Jurkat, Clone E6-1 (cell line): ENCODE measurements at places on chromosomes 1 and 21.
A peak's percentile ranks its signal among the peaks of the same experiment; 100 is the strongest.

GRCh38 chr1:19762175-19762779, 37.4 kb downstream of the TMCO4 start:
- DNase-seq: no peak

DNA sequence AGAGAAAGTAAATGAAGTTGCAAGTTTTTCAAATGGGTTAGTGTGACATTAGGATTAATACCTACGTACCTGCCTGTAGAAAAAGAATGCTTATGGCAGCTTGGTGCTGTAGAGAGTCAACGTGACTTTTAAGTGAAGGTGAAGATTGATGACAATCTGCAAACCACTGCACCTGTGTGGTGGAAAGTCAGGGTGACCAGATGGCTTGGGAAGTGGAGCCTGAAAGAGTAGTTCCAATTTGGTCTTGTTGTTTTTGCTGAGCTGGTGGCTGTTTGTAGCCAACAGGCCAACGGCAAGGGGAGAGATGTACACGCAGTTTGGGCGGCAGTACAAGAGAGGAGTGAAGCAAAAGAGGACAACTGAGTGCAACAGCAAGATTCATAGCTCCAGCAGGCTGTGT, 78.1 kb upstream of the JAK1 start:
- no peak for DNase-seq

GRCh38 chr1:206011057-206011456, 7.9 kb upstream of the RAB7B start:
- no peak for DNase-seq

DNA sequence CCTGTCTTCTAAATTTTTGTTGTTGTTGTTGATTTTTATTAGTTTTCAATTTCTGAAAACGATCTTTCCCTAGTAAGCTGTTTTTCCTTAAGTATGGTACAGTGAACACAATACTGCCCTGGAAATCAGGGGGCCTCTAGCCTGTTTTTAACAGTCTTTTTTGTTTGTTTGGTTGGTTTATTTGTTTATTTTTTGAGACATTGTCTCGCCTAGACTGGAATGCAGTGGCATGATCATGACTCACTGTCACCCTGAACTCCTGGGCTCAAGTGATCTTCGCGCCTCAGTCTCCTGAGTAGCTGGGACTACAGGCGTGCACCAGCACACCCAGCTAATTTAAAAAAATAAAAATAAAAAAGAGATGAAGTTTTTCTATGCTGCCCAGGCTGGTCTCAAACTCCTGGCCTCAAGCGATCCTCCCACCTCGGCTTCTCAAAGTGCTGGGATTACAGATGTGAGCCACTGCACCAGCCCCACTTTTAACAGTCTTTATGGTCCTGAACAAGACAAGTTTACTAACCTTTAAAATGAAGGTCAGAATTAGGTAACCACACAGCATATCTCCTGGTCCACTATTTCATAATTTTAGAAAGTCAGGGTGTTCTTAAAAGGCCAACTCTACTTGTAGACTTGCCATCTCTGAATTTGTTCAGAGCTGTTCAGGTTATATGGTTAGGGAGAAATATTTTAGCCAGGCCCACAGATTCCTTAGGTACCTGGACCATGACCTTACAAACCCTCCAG, 35.4 kb downstream of the TBCE start:
- DNase-seq: no peak

DNA sequence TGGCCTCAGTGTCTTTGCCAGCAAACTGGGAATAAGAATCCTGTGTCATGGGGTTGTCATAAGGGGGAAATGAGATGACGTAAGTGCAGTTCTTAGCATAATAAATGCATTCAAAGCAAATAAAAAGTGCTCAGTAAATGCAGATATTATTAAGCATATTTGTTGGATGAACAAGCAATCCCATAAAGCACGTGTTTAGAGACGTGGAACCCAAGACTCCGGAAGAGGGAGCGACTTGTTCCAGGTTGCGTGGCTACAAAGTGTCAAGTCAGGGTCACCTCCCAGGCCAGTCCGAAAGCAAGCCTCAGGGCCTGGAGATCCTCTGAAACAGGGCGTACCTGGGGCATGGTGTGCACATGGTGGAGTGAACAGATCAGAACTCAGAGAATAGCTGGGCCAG, 58.0 kb upstream of the LAPTM5 start:
- DNase-seq: no peak

GRCh38 chr1:32881871-32882850, 4.1 kb upstream of the HPCA start:
- no peak for DNase-seq

GRCh38 chr1:16430606-16431005, 6.6 kb downstream of the SPATA21 start:
- DNase-seq: peak; percentile 44

- DNase-seq: no peak
These were observed 1899.9 kb downstream of the NCAM2 start for GRCh38 chr21:22898051-22898665.

DNA sequence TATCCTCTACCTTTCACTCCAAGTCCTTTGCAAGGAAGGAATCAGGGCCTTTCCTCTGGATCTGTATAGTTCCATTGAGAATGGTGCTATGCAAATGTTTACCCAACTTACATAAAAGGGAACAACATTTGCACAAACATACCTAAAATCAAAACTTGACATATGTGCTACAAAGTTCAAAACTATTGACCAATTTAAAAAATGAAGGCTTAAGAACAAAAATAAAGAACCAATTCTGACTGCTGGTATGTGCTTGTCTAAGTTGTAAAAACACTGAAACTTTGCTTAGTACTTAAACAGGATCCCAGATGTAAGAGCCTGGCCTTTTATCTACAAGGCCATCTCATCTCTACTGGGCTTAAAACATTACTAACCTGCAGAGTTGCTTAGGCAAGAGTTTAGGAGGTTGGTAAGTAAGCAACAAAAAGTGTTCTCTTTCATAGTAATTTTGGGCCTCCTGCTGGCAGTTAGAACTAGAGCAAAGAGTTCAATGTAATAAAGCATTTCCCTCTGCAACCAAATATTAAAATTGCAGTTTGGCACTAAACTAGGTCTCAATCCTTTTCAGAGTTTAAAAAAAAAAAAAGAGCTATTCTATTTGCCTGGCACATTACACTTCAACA, 2.0 kb downstream of the SCMH1 start:
- DNase-seq: peak; percentile 70

- no peak for DNase-seq
These were observed 67.1 kb upstream of the MAB21L3 start for GRCh38 chr1:116044071-116044470.

- DNase-seq: no peak
These were observed 13.3 kb downstream of the CELA2B start for GRCh38 chr1:15489052-15489736.

- no peak for DNase-seq
These were observed 17.0 kb upstream of the GRIK3 start for GRCh38 chr1:37051346-37051745.

DNA sequence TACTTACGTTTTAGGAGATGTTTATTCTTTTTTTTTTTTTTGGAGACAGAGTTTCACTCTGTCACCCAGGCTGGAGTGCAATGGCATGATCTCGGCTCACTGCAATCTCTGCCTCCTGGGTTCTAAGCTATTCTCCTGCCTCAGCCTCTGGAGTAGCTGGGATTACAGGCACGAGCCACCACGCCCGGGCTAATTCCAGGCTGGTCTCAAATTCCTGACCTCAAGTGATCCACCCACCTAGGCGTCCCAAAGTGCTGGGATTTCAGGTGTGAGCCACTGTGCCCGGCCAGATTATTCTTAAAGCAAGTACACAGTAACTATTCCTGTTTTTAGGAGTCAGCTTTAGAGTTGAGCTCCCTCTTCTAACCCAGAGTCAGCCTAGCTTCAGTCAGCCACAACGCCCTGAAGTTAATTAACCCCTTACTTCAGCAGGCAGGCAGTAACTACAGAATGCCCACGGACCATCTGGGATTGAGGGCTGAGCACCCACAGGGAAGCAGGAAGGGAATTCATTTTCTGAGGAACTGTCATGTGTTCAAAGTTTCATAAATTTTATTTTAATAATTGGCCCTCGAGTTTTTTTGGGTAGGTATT, 5.3 kb upstream of the ID3 start:
- DNase-seq: no peak
